NCI-H1694 treated with DMSO at 0.1 percent for 48 hours (cell line): ENCODE measurements at places on chromosomes 11 and 22.

DNA sequence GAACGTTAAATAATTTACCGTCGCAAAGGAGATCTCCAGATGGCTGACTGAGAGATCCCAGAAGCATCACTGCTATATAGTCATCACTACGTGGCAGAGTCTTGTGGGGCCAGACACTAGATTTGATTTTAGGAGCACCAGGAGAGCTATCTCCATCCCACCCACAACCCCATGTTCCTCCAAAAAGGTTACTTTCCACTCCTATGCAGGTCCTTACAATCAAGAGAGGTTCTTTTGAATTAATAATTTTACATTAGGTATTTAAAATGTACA, 19.4 kb downstream of the GUCY1A2 start:
- DNase-seq, result no peak

DNA sequence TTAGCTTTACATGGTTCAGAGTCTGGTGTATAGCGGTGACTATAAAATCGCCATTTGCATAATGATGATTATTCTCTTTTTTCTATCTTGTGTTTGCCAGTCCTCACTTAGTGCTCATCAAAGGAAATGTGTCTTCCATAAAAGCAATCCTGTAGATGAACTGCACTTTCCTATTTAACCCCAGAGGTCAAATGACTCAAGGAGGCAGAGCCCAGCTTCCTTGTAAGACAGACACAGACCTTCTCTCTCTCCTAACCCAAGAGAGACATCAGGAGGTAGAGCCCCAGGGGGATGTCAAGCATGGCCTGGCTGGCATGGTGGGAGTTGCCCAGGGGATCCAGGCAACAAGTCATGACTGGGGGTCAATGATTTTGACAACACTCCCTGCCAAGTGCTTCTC, 46.9 kb upstream of the CRTAM start:
- DNase-seq, result no peak

DNA sequence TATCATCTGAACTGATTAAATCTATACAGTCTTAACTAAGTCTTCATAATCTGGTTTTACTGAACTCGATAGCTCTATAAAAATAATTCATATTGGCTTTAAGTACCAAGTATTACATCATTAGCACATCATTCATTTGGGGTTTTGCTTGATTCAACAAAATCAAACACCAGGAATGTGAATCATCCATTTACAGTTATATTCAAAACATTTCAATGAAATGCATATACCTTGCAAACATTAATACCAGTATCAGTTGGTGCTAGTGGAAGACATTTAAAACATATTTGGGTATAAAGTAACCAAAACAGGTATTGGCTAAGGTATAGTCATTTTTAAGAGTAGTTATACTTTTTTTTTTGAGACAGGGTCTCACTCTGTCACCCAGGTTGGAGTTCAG, 12.2 kb upstream of the CCDC89 start:
- DNase-seq, result no peak

GRCh38 chr22:22798716-22799115, 88.9 kb upstream of the IGLL5 start:
- DNase-seq, result no peak

- DNase-seq, result no peak
Observed at GRCh38 chr11:118640332-118641154, 33.1 kb downstream of the PHLDB1 start.

DNA sequence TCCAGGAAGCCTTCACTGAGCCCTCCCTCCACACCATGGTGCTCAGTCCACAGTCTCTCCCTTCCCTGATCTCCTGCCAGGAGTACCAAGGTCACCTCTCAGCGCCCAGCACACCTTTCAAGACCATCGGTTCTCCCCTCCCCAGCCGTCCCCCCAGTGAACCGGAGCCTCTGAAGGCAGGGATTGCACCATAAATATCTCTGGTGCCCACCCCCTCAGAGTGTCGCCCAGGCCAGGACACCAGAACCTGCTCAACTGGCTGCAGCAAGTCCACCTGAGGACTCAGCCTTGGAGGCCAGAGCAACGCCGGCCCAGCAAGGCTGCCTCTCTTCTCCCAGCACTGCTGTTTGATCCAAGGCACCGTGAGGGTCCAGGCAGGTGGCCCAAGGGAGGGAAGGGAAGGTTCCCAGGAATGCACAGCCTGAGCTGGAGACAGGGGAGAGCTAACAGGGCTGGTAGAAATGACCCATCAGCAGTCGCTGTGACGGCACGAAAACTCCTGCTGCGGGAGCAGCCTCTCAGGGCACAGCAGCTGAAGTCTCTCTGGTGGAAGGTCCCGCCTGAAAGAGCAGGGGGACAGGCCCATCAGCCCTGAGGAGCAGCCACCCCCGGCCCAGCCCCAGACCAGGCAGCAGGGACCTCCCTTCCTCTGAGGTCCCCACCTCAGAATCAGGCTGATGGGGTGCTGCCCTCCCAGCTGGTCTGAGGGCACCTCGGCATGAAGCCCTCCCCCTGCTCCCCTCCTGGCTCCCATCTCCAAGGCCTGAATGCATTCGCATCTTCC, 80.3 kb downstream of the BUD13 start:
- no peak for DNase-seq

DNA sequence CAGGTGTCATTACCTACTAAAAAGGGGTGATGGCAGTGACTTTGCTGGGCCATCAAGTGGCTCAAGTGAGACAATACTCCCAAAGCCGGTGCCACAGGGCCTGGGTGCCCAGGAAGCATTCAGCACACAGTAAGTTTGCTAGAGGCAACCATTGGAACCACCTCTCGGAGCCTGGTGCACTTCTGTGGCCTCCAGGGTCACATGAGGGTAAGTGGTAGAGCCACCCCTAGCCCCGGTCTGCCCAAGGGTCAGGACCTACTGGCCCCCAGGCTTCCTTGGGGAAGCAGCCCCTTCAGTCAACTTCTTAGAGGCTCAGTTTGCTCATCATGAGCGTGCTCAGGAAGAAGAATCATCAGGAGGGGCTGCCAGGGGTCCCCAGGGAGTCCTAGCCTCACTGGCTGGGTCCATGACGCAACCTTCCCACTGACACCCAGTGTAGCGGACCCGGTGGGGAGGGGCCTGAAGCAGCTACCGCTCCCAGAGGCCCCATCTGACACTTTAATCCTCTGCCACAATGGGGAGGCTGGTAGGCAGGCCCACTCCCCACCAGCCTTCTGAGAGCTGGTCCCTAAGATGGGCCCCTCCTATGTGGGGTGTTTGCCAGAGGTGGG, 17.5 kb upstream of the RASL10A start:
- no peak for DNase-seq

DNA sequence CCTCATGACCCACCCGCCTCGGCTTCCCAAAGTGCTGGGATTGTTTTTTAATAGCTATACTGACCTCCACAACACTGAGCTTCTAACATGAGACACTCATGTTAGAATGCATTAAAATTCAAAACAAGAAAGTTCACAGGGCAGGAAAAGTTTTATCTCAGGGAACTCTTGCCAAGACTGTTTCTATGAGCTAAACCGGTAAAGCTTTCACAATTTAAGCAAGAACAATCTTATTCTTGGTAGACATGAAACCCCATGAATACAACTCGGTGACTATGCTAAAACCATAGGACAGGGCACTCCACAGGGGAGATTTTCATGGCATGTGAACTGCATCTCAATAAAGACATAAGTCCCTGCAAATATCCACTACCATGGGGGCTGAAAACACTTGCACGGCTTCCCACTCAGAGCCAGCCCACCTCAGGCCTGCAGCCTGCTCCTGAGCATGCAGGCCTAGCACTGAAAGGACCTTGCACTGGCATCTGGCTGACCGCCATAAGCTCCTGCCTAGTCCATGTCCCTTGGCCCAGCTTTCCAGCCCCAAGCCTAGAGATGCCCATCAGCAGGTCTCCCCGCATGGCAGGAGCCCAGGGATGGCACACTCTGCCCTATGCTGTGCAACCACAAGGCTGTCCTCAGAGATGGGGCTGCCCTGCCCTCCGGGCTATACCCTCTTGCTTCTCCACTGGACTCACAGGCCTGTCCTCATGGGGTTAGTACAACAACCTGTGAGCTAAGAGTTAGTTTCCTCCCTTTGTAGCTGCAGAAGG, 58.4 kb downstream of the DGCR2 start:
- no peak for DNase-seq

DNA sequence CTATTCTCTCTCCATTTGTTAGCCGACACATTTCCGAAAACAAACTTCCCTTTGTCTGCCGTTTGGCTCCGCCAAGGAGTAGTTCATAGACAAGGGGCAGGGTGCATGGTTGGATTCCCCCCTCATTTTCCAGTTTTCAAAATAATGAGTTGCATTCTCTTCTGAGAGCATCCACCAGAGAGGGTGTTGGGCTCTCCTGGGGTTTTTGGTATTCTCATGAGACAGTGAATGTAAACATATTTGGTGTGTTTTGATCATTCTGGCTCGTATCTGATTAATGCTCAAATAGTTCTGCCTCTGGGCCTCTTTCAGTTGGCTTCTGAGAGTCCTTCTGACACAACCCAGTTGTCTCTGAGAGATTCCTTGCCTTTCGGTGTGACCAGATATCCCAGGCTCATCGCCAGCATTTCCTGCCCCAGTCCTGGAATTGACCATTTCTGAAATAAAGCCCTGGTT, 21.7 kb downstream of the GRAMD4 start:
- DNase-seq, result no peak

DNA sequence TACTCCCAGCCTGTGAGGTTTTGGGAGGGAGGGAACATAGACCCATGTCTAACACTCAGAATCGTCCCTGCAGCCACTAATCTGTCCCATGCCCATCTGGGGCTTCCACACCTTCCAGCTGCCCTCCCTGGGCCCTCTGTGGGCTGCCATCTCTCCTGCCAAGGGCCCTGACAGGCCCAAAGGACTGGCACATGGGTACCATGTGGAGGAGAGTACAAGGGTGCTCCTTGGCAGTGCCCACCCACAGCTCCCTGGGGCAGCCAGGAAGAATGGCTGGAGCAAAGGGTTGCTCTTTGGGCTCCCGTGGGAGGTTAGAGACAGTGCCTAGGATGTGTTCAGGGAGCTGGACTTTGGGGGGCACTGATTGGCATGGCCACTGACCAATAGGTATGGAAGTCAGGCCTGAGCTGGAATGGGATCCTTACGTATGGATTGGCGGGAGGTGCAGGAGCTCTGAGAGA, 56.8 kb downstream of the CD82 start:
- no peak for DNase-seq
